ENCODE measurements at places on chromosomes 4 and X. TPM values are rescaled to one million over a fixed set of nuclear protein-coding genes. Genes with fewer than 3 reads are reported as not detected.

DNA sequence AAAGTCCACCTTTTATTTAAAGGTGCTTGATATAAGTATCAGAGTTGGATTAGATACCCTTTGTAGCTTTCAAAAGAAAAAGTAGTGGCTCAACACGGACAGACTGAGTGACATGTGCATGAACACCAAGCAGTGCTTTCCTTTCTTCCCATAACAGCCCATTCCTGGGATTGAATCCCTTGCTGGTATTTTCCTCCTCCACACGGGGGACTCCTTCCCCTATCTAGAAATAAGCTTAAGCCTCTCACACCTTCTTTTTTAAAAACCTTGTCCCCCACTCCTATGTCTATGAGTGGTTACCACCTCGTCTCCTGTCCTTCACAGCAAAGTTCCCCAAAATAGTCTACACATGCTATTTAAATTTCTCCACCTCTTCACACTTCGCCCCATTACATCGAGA, 5.1 kb downstream of the AP1S2 start:
- DNase-seq: no peak

DNA sequence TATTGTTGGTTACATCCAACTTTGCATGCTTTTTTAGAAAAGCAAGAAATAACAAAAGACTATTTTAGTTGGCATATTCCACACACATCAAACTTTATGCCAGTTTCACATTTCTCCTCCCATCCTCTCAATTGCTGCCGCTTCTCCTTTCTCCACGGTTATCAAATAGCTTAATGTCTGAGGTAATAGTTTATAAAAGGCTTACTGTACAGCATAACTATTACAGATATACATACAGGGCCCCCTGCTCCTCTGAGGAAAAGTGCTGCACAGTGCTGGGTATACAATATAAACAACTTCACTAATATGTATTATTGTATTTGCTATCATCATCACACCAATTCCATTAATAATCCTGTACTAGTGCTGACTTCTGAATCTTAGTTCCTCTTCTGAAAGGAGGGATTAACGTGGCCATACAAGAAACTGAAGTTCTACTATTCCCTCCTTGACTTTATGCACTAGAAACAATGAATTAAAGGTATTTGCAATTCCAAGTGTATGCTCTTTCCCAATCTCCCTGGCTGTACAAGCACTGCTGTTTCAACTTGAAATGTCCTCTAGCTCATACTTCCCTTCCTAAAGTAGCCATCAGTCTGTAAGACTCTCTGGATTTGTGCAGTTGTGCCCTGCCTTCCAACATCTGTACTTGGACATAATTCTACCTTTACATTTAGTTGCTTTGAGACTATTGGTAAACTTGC, 2.5 kb downstream of the CCNI start:
- DNase-seq: no peak

DNA sequence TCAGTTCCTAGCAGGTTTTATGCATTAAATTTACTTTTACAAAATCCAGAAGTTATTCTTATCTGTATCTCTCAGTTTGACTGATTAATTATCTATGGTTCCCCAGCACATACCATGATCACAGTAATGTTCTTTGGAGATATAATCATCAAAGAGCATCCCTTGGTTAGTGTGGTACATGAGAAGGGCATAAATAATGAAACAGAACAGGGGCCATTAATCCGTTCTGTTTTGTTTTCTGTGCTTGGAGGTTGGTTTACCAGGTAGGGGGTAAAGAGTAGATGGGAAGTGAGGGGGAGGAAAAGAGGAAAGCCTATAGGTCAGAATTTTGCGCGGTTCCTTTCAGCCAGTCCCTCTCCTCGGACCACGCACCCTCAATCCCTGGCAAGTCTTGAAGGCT, 718.7 kb upstream of the TENM3 start:
- DNase-seq: no peak

GRCh38 chr4:151553874-151554273, 144.9 kb downstream of the FHIP1A start:
- no peak for DNase-seq

The IL1RAPL2 gene
- total RNA-seq: not detected

The STATH gene
- total RNA-seq: not detected

The DTHD1 gene
- total RNA-seq: not detected

The TLR8 gene
- 0.53 TPM for total RNA-seq
